Activated CD8-positive, alpha-beta T cell treated with anti-CD3 and anti-CD28 coated beads, Interleukin-2, amount 10 ng/mL, durations not matched to agents 7 days and 5 days (primary cell): ENCODE measurements at places on chromosomes 13 and 19.

GRCh38 chr13:110471833-110472162 is 89.7 kb downstream of the RAB20 start:
- H3K4me1 ChIP-seq, result peaks cover 2% of the 10 kb centered on the region
- DNase-seq, result no peak
- no peak overlapping the region for H3K4me3 ChIP-seq
- no peak overlapping the region for H3K27ac ChIP-seq

DNA sequence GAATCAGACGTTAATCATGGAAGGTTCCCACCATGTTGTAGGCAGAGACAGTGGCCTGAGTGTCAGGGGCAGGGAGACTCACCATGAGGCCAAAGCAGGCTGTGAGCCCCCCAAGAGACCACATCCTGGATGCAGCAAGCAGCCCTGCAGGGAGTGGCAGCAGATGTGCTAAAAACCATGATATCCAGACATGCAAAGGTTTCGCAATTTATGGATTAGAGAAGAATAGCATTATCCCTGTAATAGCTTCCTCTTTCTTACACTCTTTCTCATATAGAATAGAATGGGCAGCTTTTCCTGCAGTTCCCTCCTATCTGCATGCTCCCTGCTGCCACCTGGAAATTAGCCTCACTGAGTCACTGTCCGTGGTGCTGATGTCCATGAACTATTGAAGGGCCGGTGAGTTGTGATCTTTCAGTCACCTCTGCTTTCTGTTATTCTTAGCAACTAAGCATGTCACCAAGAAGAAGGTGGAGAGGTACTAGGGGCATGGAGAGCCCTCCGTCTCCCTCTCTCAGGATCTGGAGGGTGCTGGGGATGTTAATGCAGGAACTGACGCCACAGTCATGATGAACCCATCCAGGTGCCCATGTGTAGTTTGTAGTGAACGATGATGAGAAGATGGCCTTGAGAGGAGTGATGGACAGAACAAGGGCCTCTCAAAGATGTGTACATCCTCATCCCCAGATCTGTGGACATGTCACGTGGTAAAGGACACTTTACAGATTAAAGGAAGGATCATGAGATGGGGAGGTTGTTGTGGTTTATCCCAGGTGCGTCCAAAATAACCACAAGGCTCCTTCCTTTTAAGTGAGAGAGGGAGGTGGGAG is 9.9 kb downstream of the CEACAM4 start:
- H3K36me3 ChIP-seq, result no peaks in the 10 kb centered on the region
- no peaks in the 10 kb centered on the region for H3K27me3 ChIP-seq
- DNase-seq, result peak; percentile 26
- no peak overlapping the region for H3K27ac ChIP-seq
- H3K4me3 ChIP-seq, result no peak overlapping the region
- no peaks in the 10 kb centered on the region for H3K4me1 ChIP-seq

DNA sequence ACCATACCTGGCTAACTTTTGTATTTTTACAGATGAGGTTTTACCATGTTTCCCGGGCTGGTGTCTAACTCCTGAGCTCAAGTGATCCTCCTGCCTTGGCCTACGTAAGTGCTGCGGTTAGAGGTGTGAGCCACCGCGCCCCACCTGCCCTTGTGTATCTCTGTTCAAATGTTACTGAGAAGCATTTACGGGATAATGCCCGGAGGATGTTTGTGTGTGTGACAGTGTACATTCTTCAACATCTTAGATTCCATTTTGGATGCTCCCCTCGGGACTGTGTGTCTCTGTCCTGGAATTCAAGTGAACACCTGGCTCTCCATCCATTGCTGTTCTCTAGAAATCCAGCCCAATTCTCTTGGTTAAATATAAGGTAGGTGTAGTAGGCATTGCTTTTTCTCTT is 93.7 kb downstream of the NLRP12 start:
- no peaks in the 10 kb centered on the region for H3K4me1 ChIP-seq
- H3K27me3 ChIP-seq, result no peaks in the 10 kb centered on the region
- no peak for DNase-seq
- H3K27ac ChIP-seq, result no peak overlapping the region
- no peak overlapping the region for H3K4me3 ChIP-seq

GRCh38 chr13:50574731-50575130 is 268.8 kb downstream of the DLEU7 start:
- no peak for DNase-seq
- no peak overlapping the region for H3K4me3 ChIP-seq
- no peaks in the 10 kb centered on the region for H3K4me1 ChIP-seq
- no peak overlapping the region for H3K27ac ChIP-seq
- no peaks in the 10 kb centered on the region for H3K36me3 ChIP-seq

GRCh38 chr19:41443813-41444455 is 978 bp downstream of the ERICH4 start:
- peaks cover 17% of the 10 kb centered on the region for H3K27me3 ChIP-seq
- H3K27ac ChIP-seq, result peak overlapping the region; percentile 50
- no peak overlapping the region for H3K4me3 ChIP-seq
- DNase-seq, result no peak
- peaks cover 16% of the 10 kb centered on the region for H3K4me1 ChIP-seq
- no peaks in the 10 kb centered on the region for H3K36me3 ChIP-seq

- H3K4me1 ChIP-seq, result peaks cover 12% of the 10 kb centered on the region
- peak overlapping the region; percentile 55 for H3K27ac ChIP-seq
- no peaks in the 10 kb centered on the region for H3K36me3 ChIP-seq
- no peak for DNase-seq
Measured at GRCh38 chr13:98144027-98144741, 1.3 kb downstream of the FARP1 start.

DNA sequence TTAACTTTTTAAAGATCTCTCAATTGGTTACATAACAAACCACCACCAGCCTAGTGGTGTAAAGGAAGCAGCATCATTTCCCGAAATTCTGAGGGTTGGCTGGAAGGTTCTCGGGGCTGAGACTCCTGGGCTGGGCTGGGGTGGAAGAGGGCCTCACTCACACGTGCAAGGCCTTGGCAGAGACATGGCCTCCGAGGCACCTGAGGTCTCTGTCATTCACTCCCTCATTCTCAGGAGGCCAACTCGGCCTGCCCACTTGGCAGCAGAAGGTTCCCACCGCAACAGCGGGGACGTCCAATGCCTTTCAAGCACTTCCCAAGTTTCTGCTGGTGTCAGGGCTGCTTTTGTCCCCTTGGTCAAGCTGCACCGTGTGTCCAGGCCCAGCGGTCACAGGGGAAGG is 18.6 kb upstream of the RASA3 start:
- H3K27ac ChIP-seq, result no peak overlapping the region
- no peak overlapping the region for H3K4me3 ChIP-seq
- no peak for DNase-seq
- peaks cover 32% of the 10 kb centered on the region for H3K27me3 ChIP-seq
- H3K36me3 ChIP-seq, result no peaks in the 10 kb centered on the region

GRCh38 chr13:50255639-50256038 is 240.4 kb downstream of the KCNRG start:
- H3K27me3 ChIP-seq, result peaks cover 15% of the 10 kb centered on the region
- peaks cover 4% of the 10 kb centered on the region for H3K36me3 ChIP-seq
- H3K4me1 ChIP-seq, result peaks cover 35% of the 10 kb centered on the region
- no peak overlapping the region for H3K27ac ChIP-seq

GRCh38 chr13:112771139-112771876 is 81.5 kb downstream of the ATP11A start:
- peaks cover 4% of the 10 kb centered on the region for H3K36me3 ChIP-seq
- H3K27ac ChIP-seq, result no peak overlapping the region

- H3K4me3 ChIP-seq, result no peak overlapping the region
- H3K36me3 ChIP-seq, result no peaks in the 10 kb centered on the region
- H3K27me3 ChIP-seq, result peaks cover 16% of the 10 kb centered on the region
Measured at GRCh38 chr13:26061947-26062346, 10.1 kb upstream of the SHISA2 start.

GRCh38 chr13:58999851-59000250 is 1163.9 kb downstream of the DIAPH3 start:
- no peaks in the 10 kb centered on the region for H3K4me1 ChIP-seq
- H3K4me3 ChIP-seq, result no peak overlapping the region
- DNase-seq, result no peak
- H3K36me3 ChIP-seq, result no peaks in the 10 kb centered on the region

GRCh38 chr13:113851480-113851803 is 12.4 kb downstream of the GAS6 start:
- peaks cover 15% of the 10 kb centered on the region for H3K27me3 ChIP-seq
- H3K27ac ChIP-seq, result no peak overlapping the region
- H3K4me3 ChIP-seq, result no peak overlapping the region
- peaks cover 38% of the 10 kb centered on the region for H3K4me1 ChIP-seq
- no peak for DNase-seq

DNA sequence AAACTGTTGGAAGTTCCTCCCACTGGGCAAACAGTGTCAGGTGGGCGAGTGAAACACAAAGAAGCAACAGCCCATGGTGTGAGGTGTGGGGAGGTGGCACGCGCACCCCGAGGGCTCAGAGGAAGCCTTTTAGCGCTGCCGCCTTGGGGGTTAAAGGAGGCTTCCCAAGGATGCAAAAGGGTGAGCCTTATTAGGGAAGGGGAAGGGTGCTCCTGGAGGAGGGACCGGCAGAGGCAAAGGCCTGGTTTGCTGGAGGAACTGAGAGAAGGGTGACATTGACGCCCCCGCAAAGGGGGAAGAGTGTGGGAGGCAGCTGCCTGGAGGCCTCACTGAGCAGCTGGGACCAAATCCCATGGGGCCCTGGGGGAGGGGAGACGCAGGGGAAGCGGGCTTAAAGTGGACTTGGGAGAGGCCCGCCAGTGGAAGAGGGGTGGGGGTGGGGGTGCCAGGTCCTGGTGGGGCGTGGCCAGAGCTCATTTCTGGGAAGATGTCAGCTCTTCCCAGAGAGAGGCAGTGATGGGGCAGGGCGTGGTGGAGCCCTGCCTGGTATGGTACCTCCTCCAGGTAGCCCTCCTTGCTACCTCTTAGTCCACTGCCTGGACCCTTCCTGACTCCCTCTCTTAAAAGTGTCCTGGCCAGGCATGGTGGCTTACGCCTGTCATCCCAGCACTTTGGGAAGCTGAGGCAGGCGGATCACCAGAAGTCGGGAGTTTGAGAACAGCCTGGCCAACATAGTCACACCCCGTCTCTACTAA is 12.0 kb upstream of the FCHO1 start:
- peaks cover 1% of the 10 kb centered on the region for H3K4me1 ChIP-seq
- H3K4me3 ChIP-seq, result no peak overlapping the region
- no peaks in the 10 kb centered on the region for H3K27me3 ChIP-seq
- peak overlapping the region; percentile 49 for H3K27ac ChIP-seq
- H3K36me3 ChIP-seq, result peaks cover 26% of the 10 kb centered on the region
- no peak for DNase-seq

DNA sequence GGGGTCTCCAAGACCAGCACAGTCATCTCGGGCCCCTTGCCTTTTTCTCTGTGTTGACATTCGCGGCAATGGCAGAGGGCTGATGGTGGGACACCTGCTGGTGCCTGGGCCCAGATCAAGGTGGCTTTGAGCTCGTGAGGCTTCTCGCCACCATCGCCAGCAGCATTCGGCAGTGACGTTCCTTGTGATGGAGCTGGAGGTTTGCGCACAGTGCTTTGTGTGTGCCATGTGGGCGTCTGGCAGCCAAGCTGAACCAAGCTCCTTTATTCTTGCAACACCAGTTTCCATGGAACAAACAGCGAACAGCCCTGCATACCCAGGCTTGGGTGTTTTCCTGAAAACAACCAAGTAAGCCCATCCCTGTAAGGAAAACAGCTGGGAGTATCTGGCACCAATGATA is 9.1 kb upstream of the TMEM255B start:
- no peaks in the 10 kb centered on the region for H3K4me1 ChIP-seq
- H3K4me3 ChIP-seq, result no peak overlapping the region
- no peak overlapping the region for H3K27ac ChIP-seq
- DNase-seq, result no peak

- no peak overlapping the region for H3K4me3 ChIP-seq
- H3K4me1 ChIP-seq, result peaks cover 15% of the 10 kb centered on the region
- H3K27me3 ChIP-seq, result no peaks in the 10 kb centered on the region
Measured at GRCh38 chr19:18717601-18718000, 34.1 kb downstream of the CRTC1 start.

GRCh38 chr13:97798836-97799235 is 154.6 kb upstream of the IPO5 start:
- H3K4me1 ChIP-seq, result no peaks in the 10 kb centered on the region
- H3K4me3 ChIP-seq, result no peak overlapping the region

DNA sequence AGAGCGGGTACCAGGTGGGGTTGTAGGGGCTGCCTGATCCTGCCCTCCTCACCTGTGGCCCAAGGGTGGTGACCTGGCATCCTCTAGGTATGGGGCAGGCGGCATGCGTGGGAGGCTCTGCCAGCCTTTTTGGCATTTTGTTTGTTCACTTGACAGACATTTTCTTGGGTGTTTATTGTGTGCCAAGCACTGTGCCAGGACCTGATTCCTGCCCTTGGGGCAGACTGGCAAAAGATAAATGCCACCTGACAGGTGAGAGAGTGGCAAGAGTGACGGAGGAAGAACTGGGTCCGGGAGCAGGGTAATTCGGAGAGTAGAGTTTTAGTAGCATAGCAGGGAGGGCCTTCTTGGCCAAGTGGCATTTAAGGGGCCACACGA is 6.0 kb downstream of the RAB11B start:
- H3K27ac ChIP-seq, result no peak overlapping the region
- DNase-seq, result no peak
- no peaks in the 10 kb centered on the region for H3K27me3 ChIP-seq
- H3K4me3 ChIP-seq, result no peak overlapping the region
- H3K4me1 ChIP-seq, result peaks cover 44% of the 10 kb centered on the region
